ENCODE measurements at places on chromosomes 1 and 21.

- DNase-seq, result no peak
These were observed 8.5 kb downstream of the F11R start for GRCh38 chr1:161012420-161012819.

DNA sequence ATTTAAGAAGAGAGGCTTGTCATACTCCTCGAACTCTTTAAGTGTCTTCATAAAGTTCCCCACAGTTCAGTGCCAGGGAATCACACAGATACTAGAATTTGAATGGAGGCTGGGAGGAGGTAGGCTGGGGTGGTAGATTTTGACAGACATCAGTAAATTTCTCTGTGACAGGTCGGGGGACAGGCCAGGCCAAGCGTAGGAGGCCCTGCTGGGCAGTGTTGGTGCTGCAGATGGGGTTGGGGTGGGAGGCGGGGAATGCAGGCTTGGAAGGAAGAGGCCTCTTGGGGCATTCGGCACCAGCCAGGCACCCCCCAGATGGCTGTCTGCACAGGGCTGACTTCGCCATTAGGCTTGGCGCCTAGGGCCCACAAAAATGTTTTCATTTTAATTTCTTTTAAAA is 84.0 kb downstream of the MAN1C1 start:
- DNase-seq, result no peak

- no peak for DNase-seq
These were observed 4.2 kb downstream of the CYP4B1 start for GRCh38 chr1:46802901-46803574.

DNA sequence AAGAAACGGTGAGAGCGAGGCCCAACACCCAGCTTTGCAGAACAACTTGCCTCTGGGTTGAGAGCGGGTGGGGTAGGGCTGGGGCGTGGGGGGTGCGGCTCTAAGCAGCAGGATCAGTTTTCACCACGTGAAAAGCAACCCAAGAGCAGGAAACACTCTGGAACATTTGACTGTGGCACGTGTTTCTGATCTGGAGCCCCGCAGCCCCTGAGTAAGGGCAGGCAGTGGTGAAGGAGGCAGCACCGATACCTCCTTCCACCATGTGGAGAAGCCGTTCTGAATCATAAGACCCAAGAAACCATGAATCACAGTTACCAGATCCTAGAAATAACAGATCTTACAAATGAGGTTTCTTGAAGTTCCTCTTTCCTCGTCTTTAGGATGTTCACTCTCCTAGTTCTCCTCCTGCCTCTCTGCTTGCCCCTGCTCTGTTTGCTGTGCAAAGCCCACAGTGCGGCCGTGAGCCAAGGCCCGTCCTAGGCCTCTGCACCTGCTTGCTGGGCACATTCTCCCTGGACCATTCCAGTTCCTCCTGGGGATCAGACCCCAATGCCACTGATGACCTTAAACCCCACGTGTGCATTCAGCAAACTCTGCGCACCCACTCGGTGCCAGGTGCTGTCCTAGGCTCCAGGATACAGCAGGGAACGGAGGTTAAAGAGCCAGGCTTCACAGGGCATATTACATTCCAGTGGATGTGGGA is 31.9 kb downstream of the SLC1A7 start:
- DNase-seq, result no peak

- DNase-seq, result no peak
These were observed 24.4 kb upstream of the IER5 start for GRCh38 chr1:181064011-181064623.

GRCh38 chr1:230869500-230869899 is 1.2 kb upstream of the C1orf198 start:
- no peak for DNase-seq

- peak; percentile 61 for DNase-seq
These were observed 19.1 kb downstream of the KLHL20 start for GRCh38 chr1:173733912-173734311.

DNA sequence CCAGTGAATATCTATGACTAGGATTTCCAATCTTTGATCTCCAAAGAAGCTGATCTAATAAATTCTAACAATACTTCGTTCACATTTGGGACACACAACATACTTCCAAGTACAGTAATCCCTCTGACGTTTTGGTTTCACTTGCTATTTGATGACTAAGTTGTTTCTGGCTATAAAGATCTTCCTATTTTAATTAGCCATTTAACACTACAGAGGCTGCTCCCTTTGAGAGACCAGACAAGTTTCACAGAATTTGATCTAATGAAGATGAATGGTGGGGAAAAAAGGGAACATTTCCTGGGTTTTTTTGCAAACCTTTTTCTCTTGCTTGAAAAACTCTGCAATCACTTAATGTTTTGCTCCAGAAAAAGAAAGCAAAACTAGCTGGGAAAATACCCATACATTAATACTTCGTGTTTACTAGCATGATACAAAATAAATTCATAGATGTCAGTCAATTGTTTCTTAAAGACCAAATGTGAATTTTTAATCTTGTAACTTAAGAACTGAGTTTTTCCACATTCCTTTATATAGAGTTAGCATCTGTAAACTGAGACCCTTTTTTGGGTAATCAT is 28.0 kb upstream of the GLIS1 start:
- no peak for DNase-seq

DNA sequence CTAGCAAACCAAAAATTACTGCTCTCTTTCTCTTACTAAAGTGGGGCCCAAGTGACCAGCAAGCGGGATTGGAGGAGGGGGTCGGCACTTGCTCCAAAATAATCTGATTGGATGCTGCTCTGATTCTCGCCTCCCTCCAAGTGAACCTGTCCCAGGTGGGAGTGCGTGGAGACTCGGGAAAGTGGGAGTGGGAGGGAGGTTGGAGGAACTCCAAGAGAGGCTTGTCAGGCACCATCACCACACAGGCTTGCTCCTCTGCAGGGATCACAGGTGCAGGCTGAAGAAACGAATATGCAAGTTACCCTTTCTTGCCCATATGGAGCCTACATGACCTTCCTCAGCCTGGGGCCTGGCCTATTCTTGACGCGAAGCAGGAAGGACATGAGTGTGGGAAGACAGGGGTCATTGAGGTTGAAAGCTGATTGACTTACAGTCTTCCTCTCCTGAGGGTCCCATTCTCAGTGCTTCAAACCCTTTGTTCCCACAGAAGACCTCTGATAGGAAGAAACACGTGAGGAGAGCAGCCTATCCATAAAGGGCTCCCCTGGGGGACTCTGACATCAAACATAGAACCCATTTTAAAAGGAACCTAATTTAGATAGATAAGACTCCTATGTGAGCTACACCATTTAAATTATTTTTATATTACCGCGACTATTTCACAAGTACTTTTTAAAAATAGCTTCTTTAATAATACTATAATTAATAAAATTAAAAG is 14.2 kb downstream of the RGS8 start:
- no peak for DNase-seq

DNA sequence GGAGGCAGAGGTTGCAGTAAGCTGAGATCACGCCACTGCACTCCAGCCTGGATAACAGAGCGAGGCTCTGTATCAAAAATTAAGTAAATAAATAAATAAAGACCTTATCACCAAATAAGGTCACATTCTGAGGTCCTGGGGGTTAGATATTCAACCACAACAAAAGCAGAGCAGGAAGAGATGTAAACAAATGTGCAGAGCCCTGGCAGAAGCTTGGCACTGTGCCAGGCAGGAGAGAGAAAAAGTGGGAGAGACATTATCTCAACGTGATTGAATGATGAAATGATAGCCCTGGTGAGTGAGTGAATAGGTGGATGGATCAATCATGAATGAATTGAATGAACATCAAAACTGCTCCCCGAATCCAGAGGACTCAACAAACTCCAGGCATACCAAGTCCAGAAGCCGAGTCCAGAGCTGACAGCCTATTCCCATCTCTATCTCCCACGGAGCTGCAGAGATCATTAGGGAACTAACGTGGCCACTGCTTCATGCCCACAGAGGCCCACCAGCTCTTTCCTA is 150.7 kb downstream of the TOMM20 start:
- DNase-seq, result no peak

GRCh38 chr21:37166733-37167132 is 93.7 kb downstream of the TTC3 start:
- no peak for DNase-seq

GRCh38 chr1:2969011-2969844 is 52.0 kb upstream of the ACTRT2 start:
- no peak for DNase-seq

- peak; percentile 45 for DNase-seq
These were observed 90.1 kb upstream of the IRF2BP2 start for GRCh38 chr1:234699795-234700665.

- DNase-seq, result no peak
These were observed 71.6 kb downstream of the IVNS1ABP start for GRCh38 chr1:185245466-185245865.

Measured in left lobe of liver (tissue), 2 donors.